ENCODE measurements at places on chromosomes 7 and 10. TPM values are rescaled to one million over a fixed set of nuclear protein-coding genes. Genes with fewer than 3 reads are reported as not detected.

ACHE gene
- 3.7 TPM for total RNA-seq

MMD2 gene
- total RNA-seq: not detected

ABLIM1 gene
- 47.5 TPM for total RNA-seq

TAX1BP1 gene
- 120 TPM for total RNA-seq

CAMK2B gene
- 1.5 TPM for total RNA-seq

MSS51 gene
- total RNA-seq: 3.5 TPM

UNCX gene
- not detected for total RNA-seq

SPDYE9 gene
- not detected for total RNA-seq

DMBT1 gene
- total RNA-seq: not detected

NUDT5 gene
- total RNA-seq: 44.7 TPM

- DNase-seq: peak; percentile 51
These were observed 1.0 kb downstream of the UBTD1 start for GRCh38 chr10:97499561-97500296.

GRCh38 chr7:45888185-45888992 lies at the start of gene IGFBP1:
IGFBP1 (plus strand) TSS chr7:45888488; CDS start chr7:45888653, 165 bp downstream.
- no peak for DNase-seq

GRCh38 chr10:82068501-82068900 lies 193.5 kb downstream of the NRG3 start:
- no peak for DNase-seq

GRCh38 chr7:24793982-24794648 lies 36.9 kb upstream of the GSDME start:
- DNase-seq: no peak

GRCh38 chr7:107854989-107855388 lies 36.0 kb upstream of the DLD start:
- no peak for DNase-seq

DNA sequence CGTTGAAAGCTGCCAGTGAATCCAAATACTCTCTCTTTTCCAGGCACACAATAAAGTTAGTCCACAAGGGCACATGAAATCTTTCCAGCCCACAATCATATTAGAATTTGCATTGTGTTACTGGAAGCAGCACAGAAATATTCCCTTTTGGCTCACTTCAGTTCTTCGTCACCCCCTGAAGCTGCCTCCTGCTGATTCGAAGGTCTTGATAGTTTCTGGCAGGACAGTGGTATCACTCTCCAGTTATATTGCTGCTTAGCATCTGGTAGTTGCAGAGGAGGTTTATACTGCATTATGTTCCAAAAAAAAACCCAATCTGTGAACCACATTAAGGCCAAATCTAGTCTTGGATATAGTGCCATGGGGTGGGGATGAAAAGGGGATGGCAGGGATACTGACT lies 253.2 kb downstream of the BICC1 start:
- no peak for DNase-seq

- no peak for DNase-seq
These were observed 43.5 kb downstream of the PDLIM1 start for GRCh38 chr10:95247200-95247880.

DNA sequence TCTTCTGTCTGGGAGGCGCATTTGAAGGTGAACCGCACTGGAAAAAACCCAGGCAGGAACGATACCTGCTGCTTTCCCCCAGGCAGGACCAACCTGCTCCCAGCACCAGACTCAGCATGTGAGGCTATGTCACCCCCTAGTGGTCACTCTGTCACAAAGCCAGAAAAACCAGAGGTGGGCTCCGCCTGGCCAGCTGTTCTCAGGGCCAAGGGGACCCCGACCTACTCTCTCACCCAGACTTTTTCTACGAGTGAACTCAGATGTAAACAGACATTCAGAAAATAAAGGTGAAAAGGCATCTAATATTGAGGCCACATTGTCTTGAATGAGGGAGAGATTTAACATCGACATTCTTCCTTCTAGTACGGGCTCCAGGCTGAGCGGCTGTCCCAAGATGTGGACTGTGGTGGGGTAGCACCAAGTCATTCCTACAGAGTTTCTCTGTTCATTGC lies 117.3 kb downstream of the PRKAG2 start:
- no peak for DNase-seq

DNA sequence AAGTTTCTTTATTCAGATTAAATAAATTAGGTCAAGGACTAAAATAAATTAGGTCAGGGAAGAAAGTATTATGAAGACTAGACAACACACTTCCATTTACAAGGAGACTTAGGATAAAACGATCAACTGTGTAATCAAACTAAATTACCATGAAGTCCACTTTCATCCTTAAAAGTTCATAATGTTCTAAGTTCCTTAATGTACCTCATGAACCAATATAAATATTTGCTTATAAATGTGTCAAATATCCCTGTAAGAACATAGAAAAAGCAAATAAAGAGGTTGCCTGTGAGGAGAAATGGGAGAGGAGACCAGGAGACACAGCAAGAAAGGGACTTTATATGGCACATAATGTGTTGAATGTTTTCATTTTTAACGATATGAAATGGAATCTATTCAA lies 345.6 kb downstream of the PARD3 start:
- DNase-seq: no peak

DNA sequence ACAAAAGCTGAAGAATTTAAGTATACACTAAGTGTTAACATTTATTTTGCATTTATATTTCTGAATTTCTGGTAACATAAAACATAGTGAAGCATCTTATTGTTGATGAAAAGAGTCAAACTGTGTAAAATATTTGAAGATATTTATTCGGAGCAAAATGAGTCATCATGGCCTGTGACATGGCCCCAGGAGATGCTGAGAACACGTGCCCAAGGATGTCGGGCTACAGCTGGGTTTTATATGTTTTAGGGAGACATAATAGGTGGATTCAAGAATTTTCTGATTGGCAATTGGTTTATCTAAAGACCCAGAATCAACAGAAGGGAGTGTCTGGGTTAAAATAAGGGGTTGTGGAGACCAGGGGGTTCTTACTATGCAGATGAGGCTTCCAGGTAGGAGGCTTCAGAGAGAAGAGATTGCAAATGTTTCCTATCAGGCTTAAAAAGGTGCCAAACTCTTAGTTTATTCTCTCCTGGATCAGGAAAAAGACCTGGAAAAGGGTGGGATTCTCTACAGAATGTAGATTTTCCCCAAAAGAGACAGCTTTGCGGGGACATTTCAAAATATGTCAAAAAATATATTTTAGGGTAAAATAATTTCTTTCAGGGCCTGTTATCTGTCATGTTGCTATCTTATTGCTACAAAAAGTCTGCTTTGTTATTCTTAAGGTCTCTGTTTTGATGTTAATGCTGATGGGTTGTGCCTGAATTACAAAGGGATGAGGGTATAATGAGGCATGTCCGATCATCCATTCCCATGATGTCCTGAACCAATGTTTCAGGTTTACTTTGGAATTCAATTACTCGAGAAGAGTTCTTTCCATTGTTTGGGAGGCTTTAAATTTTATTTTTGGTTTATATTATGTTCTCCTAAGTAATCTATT lies 74.5 kb downstream of the VWDE start:
- no peak for DNase-seq

GRCh38 chr10:84825330-84825729 lies 496.9 kb downstream of the CCSER2 start:
- no peak for DNase-seq

- no peak for DNase-seq
These were observed 31.9 kb downstream of the LCOR start for GRCh38 chr10:96863922-96864543.

DNA sequence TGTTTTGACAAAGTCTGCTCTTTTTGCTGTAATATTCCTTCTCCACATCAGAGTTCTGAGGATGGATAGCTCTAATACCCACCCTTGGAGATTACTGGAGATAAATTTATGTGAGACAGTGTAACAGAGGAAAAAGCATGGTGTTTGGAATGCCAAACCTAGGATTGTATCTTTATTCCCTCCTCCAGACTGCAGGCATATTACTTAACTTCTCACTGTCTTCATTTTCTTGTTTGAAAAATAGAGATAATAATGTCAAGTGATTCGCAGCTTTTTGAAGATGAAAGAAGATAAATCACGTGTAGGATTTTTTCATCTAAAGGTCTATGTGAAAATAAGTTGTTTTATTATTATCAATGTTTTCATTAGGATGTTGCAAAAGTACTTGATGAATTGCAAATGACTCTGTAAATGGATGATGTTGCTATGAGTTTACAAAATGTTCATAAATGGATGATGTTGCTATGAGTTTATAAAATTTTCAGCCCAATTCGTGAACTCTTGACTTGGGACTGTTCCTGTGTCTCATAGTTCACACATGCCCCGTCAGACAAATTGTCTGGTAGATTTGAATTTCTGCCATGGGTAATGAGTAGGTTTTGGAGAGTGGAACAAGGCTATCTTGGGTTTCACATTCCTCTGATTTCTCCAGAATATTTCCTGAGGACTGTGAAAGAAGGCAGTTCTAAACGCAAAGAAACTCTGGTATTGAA lies 113.1 kb upstream of the IGFBP3 start:
- DNase-seq: no peak

DNA sequence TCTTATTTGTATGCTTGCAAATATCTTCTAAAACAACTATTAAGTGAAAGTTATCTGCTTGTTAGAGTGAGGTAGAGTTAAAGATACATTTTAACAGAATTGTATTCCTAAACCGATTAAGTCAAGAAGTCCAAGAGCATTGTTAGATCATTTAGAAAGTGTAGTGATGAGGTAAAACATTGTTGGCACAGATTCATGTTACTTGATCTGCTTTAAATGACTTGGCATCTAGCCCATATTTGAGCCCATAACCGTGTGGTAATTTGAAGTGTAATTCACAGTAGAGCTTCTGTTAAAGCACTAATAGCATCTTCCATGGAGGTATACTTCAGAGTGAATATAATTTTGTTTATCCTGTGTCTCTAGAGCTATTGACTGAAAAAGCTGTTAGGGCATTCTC lies 62.1 kb downstream of the PTEN start:
- no peak for DNase-seq

GRCh38 chr10:130888493-130888892 lies 423.0 kb downstream of the TCERG1L start:
- no peak for DNase-seq
